ENCODE measurements at places on chromosomes 4 and X.

GRCh38 chrX:10726647-10727046, 106.3 kb upstream of the MID1 start:
- no peak for DNase-seq

DNA sequence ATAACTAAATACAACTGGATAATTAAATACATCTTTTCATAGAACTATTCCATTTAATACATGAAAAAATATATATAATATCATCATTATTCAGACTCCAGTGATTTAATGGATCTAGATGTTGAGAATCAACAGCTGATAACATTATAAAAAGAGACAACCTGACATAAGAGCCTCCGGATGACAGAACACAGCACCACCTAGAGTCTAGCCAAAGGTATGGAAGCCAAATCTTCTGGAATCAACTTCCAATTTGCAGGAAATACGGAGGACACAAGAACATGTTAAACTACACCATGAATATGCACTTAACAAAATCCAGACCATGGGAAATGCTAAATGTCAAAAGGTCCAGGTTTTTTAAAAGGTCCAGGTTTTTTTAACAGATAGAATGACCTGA, 55.0 kb downstream of the LRBA start:
- DNase-seq, result no peak

- peak; percentile 79 for DNase-seq
Measured at GRCh38 chr4:153486281-153487151, 20.4 kb downstream of the TMEM131L start.

- DNase-seq, result no peak
Measured at GRCh38 chr4:121534187-121534586, 153.4 kb upstream of the QRFPR start.

GRCh38 chr4:7210824-7211223, 18.5 kb downstream of the SORCS2 start:
- no peak for DNase-seq

GRCh38 chr4:122716825-122717448, 15.6 kb upstream of the BBS12 start:
- DNase-seq, result peak; percentile 81

- no peak for DNase-seq
Measured at GRCh38 chr4:146762016-146762415, 123.3 kb downstream of the POU4F2 start.

GRCh38 chrX:46645614-46646013, 72.0 kb downstream of the CHST7 start:
- no peak for DNase-seq

- DNase-seq, result no peak
Measured at GRCh38 chr4:104896660-104897645, 249.7 kb upstream of the TET2 start.
